ENCODE measurements at places on chromosomes 13 and 19.

GRCh38 chr19:17538684-17539237 lies 16.7 kb upstream of the COLGALT1 start:
- DNase-seq = no peak

DNA sequence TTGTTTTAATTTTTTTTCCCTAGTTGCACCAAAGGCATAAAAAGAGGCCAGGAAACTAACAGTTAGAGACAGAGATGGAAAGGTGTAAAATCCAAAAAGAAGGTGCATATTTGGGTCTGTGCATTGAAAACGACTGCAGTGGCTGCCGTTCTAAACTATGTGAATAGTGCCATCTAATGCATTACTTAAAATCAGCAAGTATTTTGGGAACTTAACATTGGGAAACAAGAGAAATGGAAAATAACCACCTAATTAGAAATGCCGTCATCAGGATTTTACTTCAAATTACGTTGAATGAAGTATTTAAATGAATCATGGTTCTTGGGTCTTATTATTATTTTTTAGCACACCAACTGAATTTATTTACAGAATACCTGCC lies 189.5 kb upstream of the MIR17HG start:
- no peak for DNase-seq

- DNase-seq = no peak
Observed at GRCh38 chr19:1567848-1568227, 287 bp downstream of the MEX3D start.

DNA sequence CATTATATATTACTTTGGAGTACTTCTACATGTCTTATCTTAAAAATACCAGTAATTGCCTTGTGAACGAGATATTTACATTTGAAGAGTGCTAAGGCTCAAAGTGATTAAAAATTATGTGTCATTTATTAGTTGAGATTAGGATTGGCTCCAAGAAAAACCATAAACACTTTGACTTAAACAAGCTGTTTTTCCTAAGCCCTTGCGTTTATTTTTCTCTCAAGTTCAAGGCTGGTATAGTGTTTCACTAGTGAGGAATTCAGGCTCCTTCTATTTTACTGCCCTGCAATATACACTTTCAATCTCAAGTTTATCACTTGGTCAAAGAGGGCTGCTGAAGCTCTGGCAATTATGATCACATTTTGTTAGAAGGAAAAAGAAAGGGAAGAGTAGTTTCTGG lies 49.9 kb downstream of the UFM1 start:
- DNase-seq = no peak

DNA sequence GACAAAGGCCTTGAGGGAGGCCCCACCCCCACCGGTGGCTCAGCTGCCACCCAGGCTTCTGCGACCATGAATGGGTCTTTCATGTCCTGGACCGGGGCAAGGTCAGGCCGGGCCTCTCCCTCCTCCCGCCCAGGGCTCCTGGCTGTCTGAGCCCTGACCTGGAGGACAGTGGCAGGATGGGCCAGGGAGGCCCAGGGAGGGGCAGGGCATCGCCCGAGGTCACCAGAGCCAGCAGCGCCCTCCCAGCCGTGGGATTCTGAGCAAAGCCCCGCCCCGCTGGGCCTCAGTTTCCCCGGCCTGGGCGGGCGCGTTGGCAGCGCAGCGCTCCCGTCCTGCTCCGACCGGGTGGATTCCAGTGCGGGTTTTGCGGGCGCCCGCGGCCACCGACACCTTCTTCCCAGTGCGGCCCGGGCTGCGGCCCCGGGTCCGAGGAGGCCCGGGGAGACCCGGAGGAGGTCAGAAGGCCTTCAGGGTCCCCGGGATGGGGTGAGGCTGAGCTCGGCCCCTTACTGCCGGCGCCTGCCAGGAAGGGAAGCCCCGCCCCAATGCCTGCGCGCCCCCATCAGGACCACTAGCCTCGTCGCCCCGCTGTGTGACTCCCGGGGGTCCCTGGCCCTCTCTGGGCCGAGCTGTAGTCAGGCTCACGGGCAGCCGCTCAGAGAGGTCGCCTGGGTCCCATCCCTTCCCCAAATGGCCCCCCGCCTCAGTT lies 24.6 kb upstream of the SEMA6B start:
- DNase-seq = no peak

GRCh38 chr13:26914624-26915023 lies 154.0 kb upstream of the GPR12 start:
- DNase-seq = no peak

DNA sequence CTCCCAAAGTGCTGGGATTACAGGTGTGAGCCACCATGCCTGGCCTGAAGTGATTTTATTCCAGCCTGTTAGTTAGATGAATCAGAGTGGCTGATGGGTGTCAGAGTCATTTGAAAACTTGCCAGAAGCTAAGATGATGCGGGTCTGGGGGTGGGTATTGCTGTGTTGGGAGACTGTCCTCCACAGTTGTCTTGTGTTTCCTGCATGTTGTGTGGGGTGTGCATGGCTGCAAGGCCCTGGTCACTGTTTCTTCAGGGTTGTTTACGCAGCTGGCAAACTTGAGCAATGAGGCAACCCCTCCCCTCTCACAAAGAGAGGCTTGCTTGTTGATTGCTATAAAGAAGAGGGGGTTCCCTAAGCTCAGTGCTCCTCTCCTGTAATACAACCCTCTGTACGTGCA lies 71.8 kb downstream of the TRPM4 start:
- no peak for DNase-seq

DNA sequence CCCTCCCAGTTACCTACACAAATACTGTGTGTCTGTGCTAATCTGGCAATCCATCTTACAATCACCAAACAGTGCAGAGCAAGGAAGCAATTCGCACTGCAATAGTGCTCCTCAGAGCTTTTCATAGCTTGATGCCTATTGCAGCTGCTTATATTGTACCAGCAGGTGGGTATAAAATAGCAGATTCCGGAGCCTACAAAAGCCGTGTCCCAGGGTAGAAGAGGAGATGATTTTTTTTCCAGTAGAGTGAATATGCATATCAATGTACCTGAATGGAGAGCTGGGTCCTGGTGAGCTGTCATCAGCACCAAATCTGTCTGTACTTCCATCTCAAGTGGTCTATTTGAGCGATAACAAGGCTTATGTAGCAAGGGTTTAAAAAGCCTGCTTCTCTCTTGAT lies 668.4 kb downstream of the DIAPH3 start:
- DNase-seq = no peak

DNA sequence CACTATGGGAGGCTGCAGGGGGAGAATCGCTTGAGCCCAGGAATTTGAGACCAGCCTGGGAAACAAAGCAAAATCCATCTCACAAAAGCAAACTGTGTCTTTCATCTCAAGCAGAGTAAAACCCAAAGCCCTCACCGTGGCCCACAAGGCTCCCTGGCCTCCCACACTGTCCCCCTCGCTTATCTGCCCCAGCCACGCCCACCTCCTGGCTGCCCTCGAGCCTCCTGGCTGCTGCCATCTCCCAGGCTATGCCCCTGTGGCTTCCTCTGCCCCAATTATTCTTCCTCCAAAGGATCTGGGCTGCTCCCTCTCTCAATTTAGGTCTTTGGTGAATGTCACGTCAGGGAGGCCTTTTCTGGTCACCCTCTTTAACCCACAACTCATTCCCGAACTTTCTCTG lies 3.6 kb downstream of the RABAC1 start:
- DNase-seq = no peak

DNA sequence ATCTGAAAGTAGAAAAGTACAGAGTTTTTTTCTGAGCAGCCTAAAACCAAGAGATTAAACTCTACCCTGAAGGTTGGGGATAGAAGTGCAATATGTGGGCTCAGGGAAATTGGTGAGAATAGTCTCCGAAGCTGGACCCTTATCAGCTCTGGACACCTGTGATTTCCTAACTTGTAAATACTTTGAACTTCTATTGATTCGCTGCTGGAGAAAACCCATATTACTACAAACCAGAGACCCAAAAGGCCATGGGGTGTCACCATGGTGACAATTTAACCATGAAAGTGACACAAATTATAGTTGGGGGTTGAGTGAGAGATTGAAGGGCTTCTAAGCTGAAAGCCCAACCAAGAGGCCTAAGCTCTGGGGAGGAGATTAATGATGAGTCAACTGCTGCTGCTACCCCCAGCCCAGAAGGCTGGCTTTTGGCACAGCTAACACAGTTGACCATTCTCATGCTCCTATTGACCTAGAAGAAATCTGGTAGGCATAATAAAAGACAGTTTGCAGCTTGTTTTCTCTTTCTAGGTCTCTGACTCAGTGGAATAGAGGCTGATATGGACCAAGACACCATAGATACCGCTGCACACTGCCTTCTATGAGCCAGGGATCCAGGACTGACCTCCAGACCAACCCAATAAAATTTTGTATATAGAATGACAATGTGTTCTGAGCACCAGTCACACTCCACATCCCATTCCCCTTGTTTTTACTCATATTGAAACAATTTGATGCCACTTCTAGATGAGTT lies 131.9 kb upstream of the FNDC3A start:
- DNase-seq = no peak

GRCh38 chr13:76868371-76868770 lies 17.8 kb downstream of the KCTD12 start:
- DNase-seq = no peak

DNA sequence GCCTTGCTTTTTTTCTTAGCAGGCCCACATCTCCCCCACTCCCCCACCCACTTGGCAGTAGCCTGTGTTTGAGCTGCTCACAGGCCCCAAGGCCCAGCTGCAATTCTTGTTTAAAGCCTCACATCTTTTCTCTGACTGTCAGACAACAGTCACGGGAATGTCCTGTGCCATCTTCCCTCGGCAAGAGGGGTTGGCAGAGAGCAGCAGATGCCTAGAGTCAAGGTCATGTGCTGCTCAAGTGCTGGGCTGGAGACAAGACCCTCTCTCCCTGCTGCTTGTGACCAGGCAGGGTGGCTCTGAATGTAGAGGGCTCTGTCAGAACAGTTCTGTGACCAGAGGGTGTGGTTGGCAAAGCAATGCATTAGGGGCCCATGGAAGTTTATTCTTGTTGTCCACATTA lies 47.4 kb downstream of the BBC3 start:
- no peak for DNase-seq

- DNase-seq = no peak
Observed at GRCh38 chr19:17648097-17648660, 40.0 kb downstream of the UNC13A start.

DNA sequence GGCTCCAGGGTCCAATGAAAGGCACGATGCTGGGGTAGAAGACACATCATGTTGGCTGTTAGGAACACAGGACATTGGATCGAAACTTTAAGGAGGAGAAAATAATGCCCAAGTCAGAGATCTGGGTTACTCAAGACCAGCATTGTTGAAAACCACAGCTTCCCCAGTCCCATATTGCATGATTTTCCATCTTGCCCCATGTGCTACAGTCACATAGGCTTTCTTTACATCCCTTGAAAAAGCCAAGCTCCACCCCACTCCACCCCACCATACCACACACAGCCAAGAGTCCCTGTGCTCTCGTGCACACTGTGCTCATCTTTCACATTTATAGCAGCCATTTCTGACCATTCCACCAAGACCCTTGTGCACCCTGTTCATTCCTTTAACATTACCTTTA lies 636.2 kb downstream of the DIAPH3 start:
- DNase-seq = no peak

DNA sequence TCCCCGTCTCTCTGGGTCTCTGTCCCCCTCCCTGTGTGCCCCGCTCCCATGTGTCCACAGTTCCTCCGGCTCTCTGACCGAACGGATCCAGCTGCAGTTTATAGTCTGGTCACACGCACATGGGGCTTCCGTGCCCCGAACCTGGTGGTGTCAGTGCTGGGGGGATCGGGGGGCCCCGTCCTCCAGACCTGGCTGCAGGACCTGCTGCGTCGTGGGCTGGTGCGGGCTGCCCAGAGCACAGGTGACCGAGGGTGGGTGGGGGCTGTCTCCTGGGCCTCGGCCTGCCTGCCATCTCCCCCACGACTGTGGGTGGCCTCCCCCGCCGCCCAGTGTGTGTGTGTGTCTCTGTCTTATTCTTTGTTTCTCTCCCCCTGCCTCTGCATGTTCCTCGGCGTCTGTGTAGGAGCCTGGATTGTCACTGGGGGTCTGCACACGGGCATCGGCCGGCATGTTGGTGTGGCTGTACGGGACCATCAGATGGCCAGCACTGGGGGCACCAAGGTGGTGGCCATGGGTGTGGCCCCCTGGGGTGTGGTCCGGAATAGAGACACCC lies 10.3 kb downstream of the TRPM4 start:
- no peak for DNase-seq

DNA sequence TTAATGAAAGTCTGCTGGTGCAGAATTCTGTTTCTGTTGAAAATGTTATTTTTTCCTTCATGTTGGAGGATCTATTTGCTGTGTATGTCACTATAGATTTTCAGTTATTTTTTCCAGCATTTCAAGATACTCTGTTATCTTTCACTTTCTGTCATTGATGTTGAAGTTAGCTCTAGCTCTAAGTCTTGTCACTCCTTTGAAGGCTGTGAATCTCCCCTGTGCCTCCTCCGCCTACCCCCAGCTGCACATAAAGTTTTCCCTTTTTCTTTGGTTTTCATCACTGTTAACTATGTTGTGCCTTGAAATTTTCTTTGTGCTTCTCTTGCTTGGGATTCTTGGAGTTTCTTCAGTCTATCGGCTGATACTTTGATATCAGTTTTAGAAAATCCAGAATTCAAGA lies 20.8 kb downstream of the URI1 start:
- no peak for DNase-seq

DNA sequence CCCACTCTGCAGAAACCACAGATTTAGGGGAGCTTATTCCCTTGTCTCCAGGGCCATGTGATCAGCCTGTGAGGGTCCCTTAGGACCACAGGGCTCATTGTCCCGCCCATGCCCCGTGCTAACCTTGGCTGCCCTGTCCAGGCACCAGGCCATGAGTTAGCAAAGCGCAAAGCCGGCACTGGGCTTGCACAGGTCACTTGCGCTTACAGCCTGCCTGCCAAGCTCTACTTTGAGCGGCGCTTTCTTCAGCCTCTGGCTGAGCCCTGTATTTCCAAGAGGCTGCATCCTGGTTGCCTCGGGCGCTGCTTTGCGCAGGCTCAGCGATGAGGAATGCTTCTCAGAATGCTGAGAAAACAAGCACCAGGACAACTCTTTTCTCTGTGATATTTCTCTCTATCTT lies 188.0 kb downstream of the TDRD3 start:
- no peak for DNase-seq
